A549 treated with dexamethasone at 1 μM for 4 hours (cell line): ENCODE measurements at places on chromosomes 6 and 20. TPM values are rescaled to one million over a fixed set of nuclear protein-coding genes. Genes with fewer than 3 reads are reported as not detected.

Gene DZANK1
- 2.0 to 2.8 TPM (median 2.6 TPM) in 5 replicates for total RNA-seq

Gene DEFB121
- total RNA-seq = not detected in 5 replicates

Gene NRSN1
- total RNA-seq = not detected in 5 replicates

Gene RGS17
- 4.2 to 7.3 TPM (median 6.5 TPM) in 5 replicates for total RNA-seq

Gene OPN5
- not detected in 5 replicates for total RNA-seq

Gene PRICKLE4
- 0.33 to 1.1 TPM (median 0.78 TPM) in 5 replicates for total RNA-seq

Gene FABP7
- not detected in 5 replicates for total RNA-seq

Gene PLCB1
- total RNA-seq = 0.20 to 1.2 TPM (median 0.66 TPM) in 5 replicates

Gene ME1
- total RNA-seq = 37.5 to 43.4 TPM (median 39.0 TPM) in 5 replicates

Gene POM121L2
- 0.02 TPM in 1 of 5 replicates, not detected in the others for total RNA-seq

Gene CEP57L1
- 6.3 to 9.0 TPM (median 8.3 TPM) in 5 replicates for total RNA-seq

Gene C6orf89
- 16.4 to 21.0 TPM (median 19.2 TPM) in 5 replicates for total RNA-seq

Gene TREML2
- not detected in 5 replicates for total RNA-seq

Gene RPS6KA2
- total RNA-seq = 0.16 to 0.38 TPM (median 0.23 TPM) in 5 replicates

Gene MICA
- total RNA-seq = 27.4 to 29.3 TPM (median 28.6 TPM) in 5 replicates

Gene CRISP1
- total RNA-seq = not detected in 5 replicates
